Activated T-cell treated with anti-CD3 and anti-CD28 coated beads, Interleukin-2, amount 50 U/mL, for 24 hours (primary cell): ENCODE measurements at places on chromosomes 2 and 18.

GRCh38 chr2:143140864-143141661, 11.8 kb downstream of the ARHGAP15 start:
- peak; percentile 35 for DNase-seq

DNA sequence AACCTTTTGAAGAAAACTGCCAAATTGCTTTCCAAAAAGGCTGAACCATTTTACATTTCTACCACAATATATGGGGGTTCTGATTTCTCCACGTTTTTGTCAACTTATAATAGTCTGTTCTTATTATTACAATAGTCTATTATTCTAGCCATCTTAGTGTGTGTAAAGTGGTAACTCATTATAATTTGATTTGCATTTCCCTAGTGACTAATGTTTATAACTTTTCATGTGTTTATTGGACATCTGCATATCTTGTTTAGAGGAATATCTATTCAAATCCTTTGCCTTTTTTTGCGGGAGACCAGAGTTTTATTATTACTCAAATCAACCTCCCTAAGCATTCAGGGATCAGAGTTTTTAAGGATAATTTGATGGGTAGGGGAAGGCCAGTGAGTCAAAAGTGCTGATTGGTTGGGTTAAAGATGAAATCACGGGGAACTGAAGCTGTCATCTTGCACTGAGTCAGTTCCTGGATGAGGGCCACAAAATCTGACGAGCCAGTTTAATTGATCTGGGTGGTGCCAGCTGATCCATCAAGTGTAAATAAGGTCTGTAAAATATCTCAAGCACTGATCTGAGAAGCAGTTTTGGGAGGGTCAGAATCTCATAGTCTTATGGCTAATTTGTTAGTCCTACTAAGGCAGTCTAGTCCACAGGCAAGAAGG, 303.4 kb upstream of the NCKAP5 start:
- no peak for DNase-seq

GRCh38 chr2:144963031-144963430, 443.1 kb upstream of the ZEB2 start:
- no peak for DNase-seq

GRCh38 chr2:141889788-141890187, 241.0 kb downstream of the LRP1B start:
- DNase-seq, result no peak

DNA sequence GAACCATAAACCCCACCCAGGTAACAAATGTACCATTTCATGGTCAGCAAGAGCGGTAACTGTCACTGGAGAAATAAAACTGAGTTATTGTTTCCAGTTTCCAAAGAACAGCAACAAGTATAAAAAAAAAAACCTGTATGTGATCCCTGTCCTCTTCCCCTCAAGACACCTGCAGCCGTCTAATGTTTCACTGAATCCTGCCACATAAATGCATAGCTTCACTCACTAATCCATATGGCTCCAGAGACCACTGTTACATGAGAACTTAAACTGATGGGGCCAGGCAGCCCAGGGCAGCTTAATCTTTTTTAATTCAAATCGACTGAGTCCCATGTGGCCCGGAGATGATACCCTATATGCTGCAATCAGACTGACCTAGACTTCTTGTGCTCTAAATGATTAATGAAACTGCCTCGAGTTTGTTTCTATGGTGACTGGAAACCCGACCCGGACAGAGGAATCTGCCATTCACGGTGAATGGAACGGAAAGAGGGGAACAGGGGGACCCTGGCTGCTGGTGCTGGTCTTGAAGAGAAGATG, 60.9 kb upstream of the SIX2 start:
- DNase-seq, result no peak

DNA sequence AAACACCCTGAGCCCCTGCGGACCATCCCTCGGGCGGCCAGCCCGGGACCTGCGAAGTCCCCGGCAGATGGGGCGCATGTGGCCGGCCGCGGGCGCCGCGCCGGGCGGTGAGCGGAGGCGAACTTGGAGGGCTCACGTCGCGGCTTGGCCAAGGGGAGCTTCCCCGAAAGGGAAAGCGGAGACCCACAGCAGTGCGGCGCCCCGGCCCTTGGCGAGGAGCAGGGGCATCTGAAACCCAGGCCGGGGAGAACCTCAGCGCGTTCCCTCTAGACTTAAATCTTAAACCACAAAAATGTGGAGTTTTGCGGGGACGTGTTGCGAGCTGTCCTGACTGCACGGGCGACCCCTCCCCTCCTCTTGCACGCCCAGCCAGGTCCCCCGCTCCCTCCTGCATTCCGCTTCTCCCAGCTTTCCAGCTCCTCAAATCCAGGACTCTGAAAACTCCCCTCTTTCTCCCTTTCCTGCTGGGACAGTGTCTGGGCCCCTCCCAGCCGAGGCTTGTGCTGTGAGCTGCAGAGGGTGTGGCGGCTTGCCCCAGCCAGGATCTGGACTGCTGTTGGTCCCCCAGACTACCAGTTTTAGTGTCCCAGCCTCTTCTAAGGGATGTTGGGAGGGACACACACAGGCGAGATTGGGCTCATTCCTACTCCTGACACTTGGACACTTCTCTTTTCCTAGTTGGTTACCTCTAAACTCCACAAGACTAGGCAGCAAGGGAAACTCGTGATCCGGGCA, 1.3 kb downstream of the FMNL2 start:
- DNase-seq, result peak; percentile 33

DNA sequence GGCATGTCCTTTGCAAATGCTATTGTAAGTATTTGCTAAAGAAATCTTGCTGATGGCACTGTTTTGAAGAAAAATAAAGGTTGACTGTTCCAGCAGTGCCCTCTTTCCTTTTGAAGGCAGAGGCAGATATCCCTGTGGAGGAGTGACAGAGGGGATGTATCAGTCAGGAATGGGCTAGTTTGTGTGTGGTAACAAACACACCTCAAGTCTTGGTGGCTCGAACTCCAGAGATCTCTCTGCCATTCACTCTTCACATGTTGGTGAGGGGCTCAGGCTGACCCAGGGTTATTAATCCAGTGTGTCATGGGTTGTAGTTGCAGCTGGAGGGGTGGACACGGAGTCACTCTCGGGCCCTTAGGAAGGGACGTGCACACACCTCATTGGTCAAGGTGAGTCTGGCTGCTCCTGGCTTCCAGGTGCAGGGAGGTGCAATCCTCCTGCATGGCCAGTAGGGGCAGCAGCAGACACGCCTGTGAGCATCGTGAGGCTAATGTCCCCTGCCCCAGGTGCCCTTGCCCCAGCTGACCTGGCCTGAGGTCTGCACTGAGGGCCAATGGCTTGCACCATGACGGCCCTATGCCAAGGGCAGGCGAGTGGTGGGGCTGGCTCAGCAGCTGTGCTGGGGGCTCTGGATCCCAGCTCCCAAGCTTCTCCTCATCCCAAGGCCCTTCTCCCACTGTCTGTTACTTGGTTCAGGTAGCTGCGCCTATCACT, 146.5 kb downstream of the ASB1 start:
- DNase-seq, result peak; percentile 35

DNA sequence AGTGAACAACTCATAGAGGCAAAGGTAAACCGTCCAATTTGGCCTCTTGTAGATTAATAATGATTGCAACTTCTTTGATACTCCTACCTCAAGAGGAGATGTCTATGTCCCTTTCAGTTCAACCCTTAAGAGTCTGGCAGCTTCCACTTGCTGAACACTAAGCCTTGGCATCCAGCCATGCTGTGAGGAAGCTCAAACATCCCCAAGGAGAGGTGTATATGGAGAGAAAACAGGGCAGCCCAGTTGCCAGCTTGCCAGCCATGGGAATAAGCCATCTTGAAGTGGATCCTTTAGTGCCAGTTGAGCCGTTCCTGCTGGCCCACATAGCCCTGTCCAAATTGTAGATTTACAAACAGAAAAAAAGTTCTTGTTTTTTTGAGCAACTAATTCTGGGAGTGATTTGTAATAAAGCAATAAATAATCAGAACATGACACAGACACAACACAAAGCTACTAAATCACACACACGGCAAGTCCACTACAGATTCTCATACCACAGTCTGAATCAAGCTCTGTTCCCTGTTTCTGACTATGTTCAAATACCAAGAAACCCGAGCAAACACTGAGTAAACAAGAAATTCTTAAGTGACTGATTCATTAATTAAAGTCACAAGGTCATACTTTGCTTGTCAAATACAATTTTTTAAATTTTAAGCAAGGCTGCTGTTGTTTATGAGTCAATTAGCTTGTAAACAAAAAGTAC, 96.1 kb downstream of the PID1 start:
- no peak for DNase-seq

DNA sequence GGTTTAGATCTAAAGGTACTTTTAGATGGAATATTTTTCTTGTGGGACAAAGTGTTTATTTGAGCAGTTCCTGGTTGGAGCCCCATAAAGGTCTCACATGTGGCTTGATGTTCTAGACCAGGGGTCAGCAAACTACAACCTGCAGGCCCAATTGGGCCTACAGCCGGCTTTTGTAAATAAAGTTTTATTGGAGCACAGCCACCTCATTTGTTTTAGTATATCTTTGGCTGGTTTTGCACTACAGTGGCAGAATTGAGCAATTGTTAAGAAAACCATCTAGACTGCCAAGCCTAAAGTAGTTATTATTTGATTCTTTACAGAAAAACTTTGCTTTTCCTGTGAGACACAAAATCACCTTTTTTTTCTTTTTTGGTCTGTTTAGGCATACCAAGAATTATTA, 41.6 kb downstream of the NDC80 start:
- DNase-seq, result no peak
